ENCODE measurements at places on chromosomes 1 and 21. TPM values are rescaled to one million over a fixed set of nuclear protein-coding genes. Genes with fewer than 3 reads are reported as not detected.

CDK18 gene
- 3.1 TPM for total RNA-seq

CLDN19 gene
- 0.53 TPM for total RNA-seq

NDUFS5 gene
- 452 TPM for total RNA-seq

DNA sequence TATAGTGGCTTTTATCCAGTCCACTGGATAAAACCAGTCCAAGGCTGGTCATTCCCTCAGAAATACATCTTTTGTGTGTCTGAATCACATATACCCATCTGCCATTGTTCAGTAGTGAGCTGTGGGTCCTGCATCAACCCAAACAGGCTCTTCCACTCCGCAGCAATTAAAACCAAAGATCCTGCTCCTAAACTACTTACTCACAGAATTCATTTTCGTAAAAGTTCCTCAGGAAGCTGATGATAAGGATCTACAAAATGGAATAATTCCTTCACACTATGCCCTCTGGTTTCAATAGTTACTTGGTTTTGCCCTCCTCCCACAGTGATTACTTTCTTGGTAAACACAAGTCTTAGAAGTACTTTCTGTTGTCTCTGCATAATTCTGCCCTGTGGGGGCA, 5.1 kb upstream of the MFSD2A start:
- no peak for DNase-seq

DNA sequence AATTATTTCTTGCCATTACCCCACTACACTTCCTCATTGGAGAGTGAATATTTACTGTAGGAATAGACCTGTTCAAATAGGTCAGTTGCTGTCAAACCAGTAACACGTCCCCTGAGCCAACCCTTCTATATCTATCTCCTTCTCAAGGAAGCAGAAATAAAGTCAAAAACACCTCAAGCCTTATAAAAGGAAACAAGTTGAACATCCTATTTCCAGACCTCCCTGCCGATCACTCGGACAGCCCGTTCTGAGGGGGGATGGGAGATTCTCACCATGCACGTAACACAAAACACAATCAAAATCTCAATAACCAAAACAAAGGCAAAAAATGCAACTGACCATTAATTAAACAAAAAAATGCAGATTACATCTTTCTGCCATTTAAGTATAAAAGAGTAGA, 121.5 kb upstream of the KRTAP19-8 start:
- no peak for DNase-seq

- DNase-seq, result no peak
Observed at GRCh38 chr1:239233626-239234025, 152.7 kb upstream of the CHRM3 start.

NFASC gene
- total RNA-seq, result 1.0 TPM

RUNX3 gene
- 0.22 TPM for total RNA-seq

- no peak for DNase-seq
Observed at GRCh38 chr1:5369223-5369622, 623.0 kb downstream of the NPHP4 start.

DNA sequence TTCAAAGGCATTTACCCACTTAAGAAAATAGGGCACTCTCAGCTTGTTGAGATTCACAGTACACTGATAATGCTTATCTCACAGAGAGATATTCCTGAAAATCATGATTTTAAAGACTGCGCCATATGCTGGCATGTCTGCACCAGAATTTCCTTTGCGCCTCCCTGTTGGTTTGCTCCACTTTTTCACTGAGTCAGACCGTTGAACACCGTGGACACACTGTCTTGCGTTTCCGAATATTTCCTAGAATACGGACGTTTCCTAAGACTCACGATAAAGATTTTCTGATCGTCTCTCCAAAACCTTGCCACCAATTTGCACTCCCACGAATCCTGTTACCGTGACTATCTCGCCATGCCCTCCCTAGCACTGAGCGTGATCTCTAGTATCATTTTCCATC, 497 bp upstream of the C1orf115 start:
- no peak for DNase-seq

- DNase-seq, result no peak
Observed at GRCh38 chr1:228830954-228831481, 95.7 kb downstream of the RHOU start.

- DNase-seq, result no peak
Observed at GRCh38 chr21:44702111-44702972, 5.4 kb downstream of the KRTAP10-12 start.

ILDR2 gene
- 2.5 TPM for total RNA-seq

- peak; percentile 42 for DNase-seq
Observed at GRCh38 chr1:171898941-171899340, 57.6 kb downstream of the DNM3 start.

DNA sequence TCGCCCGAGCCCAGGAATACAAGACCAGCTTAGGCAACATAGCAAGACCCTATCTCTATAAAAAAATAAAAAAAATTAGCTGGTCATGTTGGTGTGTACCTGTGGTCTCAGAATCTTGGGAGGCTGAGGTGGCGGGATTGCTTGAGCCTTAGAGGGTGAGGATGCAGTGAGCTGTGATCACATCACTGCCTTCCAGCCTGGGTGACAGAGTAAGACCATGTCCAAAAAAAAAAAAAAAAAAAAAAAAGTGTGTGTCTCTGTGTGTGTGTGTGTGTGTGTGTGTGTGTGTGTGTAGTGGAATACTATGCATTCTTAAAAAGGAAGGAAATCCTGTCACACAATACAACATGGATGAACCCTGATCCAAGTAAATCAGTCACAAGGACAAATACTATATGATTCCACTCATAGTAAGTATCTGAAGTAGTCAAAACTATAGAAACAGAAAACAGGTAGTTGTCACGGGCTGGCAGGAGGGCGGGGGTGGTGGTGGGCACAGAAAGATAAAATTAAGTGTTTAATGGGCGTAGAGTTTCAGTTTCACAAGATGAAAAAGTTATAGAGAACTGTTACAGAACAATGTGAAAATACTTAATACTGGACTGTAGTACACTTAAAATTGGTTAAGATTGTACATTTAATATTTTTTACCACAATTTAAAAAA, 47.8 kb downstream of the SELENOF start:
- no peak for DNase-seq

BMP8B gene
- 0.71 TPM for total RNA-seq

DNA sequence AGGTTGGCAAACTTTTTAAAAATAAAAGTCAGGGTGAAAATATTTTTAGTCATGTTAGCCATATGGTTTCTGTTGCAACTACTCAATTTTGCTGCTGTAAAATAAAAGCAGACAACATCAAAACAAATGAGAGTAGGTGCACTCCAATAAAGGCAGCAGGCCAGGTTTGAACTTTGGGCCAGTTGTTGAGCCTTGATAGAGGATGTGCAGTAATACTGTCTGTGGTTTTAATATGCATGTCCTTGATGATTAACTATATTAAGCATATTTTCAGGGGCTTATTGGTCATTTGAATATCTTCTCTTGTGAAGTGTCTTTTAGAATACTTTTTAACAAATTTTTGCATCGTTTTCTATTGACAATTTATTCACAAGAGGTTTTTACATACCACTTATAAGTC, 1399.9 kb upstream of the B3GALT2 start:
- DNase-seq, result no peak

DNA sequence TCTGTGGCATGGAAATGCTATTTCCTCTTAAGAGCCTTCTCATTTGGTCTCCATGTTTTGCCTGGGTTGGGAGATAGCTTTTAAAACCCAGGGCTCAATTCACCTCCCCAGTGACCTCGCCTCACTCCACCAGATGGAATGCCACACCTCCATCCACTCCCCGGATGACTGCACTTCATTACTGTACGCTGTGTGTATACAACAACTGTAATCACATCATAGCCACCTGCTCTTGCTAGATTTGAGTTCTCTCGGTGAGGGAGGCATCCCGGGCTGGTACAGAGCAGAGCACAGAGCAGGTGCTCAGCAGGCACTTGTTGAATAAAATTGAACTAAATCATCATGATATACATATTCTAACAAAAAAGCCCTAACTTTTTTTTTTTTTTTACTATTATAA, 26.0 kb downstream of the SDE2 start:
- no peak for DNase-seq
